ENCODE measurements at places on chromosomes 7 and 10.

GRCh38 chr10:69817078-69817581 is 15.4 kb downstream of the COL13A1 start:
- DNase-seq: no peak

GRCh38 chr7:4123823-4124222 is 558.3 kb upstream of the FOXK1 start:
- DNase-seq: no peak

DNA sequence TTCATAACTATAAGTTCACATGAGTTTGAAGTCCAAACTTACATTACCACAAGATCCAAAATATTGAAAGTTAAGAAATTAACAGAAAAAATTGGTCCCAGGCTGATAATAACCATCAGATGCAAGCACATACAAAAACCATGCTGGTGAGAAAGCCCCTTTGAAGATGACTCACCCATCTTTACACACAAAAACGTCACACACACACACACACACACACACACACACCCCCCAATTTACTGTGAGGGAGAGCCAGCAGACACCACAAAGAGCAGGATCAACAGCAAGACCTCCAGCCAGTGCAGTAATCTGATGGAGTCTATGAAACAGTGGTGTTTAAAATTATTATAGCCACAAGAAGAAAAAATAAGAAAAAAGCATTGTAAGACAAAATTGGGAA is 50.1 kb upstream of the DRGX start:
- no peak for DNase-seq

- DNase-seq: no peak
These were observed 21.9 kb upstream of the FOXP2 start for GRCh38 chr7:114392686-114393085.

GRCh38 chr10:44395902-44396670 is 11.2 kb upstream of the CXCL12 start:
- DNase-seq: no peak

DNA sequence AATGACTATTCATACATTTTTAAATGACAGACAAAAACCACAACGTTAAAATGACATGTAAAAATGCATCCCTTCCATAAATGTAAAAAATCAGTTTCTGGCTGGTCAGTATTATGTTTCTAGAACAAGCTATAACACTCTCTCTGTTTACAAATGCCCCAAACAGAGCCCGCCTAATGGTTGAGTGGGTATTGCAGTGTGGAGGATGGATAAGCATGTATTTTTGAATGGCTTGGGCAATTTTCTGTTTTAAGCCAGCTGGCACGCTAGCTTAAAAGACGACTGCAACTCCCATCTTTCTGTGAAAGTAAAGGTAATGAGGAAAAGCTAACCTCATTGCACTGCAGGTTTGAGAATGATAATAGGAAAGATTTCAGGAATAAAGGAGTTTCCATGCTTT is 430.7 kb downstream of the PARD3 start:
- no peak for DNase-seq

DNA sequence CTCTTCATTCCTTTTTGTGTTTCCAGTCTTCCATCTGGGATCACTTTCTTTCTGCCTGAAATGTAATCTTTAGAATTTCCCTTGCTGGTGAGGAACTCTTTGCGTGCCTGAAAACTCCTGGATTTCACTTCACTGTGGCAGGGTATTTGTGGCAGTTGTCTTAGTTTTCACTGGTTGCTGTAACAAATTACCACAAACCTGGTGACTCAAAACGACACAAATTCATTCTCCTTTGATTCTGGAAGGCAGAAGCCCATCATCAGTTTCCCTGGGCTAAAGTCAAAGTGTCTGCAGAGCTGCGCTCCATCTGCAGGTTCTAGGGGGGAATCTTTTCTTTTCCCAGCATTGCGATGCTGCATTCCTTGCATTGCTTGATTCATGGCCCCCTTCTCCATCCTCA is 109.3 kb downstream of the RBM20 start:
- no peak for DNase-seq

GRCh38 chr10:69100136-69100872 is 12.4 kb downstream of the SRGN start:
- DNase-seq: no peak

DNA sequence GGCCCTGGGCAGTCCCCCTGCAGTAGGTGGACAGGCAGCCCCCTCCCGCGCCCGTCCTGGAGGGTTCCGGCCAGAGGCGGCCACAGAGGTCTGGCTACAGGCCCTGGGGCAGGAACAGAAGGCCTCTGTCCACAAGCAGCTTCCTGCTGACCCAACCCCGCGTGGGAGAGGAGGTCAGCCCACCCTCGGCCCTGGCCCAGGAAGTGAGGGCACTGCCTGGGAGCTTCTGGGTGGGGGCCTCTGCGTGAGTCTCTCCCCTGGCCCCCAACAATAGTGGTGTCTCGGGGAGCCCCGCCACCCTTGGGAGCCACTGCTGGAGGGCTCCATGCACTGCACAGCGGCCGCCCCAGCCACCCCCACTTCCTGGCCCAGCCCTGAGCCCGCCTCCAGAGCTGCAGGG is 4.7 kb downstream of the MICALL2 start:
- DNase-seq: no peak

DNA sequence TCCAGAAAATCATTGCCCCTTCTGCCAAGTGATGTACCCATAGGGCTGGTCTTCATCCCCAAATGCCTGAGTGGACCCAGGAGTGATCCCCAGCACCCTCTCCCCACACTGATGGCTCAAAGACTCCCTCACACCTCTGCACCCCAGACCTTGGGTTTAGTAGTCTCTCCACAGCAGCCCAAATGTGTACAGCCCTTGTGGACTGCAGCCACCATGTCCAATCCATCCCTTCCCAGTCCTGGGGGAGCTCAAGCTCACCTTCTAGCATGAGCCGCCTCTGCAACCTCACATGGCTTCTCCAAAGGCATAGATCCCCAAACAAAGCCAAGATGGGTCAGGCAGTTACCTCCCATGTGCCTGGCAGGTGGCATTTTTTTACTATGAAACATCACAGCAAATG is 50.1 kb downstream of the PRLHR start:
- DNase-seq: no peak

DNA sequence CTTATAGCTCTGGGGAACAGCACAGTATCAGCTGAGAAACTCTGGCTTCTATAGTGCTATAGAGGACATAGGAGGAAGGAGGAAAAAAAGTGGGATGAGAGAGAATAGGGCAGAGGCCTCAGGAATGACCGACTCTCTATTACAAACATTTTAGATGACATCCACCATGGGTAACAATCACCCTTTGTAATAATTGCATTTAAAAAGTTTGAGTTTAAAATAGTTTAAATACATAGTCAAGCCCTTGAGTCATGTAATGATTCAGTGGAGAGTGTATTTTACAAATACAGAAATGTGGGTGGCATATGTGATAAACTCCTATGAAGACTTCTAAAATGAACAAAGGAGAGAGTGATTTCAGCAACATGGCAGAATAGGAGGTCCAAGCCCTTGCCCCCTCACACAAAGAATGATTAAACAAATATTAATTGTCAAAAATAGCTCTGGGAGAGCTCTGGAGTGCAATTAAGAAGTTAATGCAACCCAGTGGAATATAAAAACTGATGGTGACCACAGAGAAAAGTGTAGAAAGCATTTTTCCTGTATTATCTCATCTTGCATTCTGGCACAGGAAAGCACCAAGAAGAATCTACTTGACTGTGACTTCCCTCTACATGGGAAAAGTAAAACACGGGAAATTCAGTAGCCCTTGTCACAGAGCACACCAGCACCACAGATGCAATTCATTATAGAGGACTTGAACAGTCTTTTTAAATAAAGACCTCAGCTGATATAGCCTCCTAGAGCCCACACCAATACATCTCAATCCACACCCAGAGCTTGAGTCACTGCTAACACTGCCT is 569.0 kb upstream of the SORCS1 start:
- DNase-seq: no peak

DNA sequence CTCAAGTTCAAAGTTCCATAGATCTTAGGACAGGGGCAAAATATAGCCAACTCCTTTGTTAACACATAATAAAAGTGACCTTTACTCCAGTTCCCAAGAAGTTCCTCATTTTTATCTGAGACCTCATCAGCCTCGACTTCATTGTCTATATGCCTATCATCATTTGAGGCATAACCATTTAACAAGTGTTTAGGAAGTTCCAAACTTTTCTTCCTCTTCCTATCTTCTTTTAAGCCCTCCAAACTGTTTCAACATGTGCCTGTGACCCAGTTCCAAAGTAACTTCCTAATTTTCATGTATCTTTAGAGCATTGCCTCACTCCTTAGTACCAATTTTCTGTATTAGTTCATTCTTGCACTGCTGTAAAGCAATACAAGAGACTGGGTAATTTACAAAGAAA is 569.1 kb downstream of the ANKRD7 start:
- DNase-seq: no peak

DNA sequence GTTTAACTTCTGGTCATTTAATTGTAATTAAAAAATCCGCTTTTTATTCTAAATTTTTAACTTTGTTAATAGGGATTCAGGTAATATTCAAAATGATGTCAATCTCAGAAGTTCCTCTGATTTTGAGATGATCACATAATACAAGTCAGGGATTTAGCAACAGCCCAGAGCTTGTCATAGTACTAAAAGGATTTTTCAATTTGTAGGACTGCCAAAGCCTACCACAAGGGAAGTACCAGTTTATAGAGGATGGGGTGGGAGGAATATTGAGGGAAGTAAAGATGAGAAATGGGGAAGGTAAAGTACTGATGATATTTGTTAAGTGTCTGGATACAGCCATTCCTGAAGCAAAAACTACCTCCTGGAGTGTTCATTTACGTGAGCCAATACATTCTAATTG is 278.2 kb upstream of the TEX47 start:
- no peak for DNase-seq

DNA sequence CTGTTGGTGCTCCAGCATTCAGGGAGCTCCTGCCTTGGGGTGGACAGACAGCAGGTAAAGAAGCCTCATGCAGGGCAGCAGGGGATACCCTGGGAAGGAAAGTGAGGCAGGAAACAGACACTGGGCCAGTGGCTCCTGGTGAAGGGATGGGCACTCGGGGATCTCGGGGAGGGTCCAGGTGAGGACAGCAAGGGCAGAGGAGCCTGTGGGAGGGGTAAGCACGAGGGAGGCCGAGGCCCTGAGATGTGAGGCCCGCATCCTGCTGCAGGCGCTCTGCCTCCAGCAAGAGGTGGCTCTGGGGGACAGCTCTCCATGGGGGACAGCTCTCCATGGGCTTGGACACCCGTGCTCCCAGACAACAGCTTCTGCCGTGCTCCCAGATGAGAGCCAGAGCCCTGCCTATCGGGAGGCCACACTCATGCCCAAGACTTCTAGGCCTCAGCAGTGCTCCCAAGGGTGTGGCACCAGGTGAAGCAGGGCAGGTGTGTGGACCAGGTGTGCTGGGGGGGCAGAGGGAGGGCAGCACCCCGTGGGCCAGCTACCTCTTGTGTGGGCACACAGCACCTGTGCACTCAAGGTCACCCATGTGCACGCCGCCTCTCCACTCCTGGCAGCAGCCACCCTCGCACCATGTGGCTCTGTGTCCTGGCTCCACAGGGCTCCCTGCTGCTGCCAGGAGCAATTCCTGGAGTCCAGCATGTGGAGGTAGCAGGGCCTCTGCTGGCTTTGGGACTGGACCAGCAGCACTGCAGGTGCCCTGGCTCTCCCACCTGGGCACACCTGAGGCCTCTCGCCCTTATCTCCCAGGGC is 93.6 kb upstream of the INSIG1 start:
- DNase-seq: no peak

DNA sequence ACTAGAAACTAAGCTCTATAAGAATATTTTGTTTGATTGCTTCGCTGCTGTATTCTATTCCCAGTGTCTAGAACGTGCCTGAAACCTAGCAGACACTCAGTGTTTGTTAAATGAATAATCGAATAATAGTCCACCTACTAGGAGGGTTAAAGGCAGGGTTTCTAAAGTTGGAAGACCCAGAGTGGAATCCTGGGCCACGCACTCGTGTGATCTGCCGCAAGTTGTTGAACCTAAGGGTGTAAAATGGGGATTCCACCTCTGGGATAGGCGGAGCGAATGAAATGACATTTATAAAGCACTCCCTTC is 702 bp upstream of the AGFG2 start:
- no peak for DNase-seq

GRCh38 chr10:126634347-126634746 is 36.1 kb downstream of the C10orf90 start:
- no peak for DNase-seq

GRCh38 chr10:98929709-98930108 is 305.9 kb downstream of the HPSE2 start:
- no peak for DNase-seq

DNA sequence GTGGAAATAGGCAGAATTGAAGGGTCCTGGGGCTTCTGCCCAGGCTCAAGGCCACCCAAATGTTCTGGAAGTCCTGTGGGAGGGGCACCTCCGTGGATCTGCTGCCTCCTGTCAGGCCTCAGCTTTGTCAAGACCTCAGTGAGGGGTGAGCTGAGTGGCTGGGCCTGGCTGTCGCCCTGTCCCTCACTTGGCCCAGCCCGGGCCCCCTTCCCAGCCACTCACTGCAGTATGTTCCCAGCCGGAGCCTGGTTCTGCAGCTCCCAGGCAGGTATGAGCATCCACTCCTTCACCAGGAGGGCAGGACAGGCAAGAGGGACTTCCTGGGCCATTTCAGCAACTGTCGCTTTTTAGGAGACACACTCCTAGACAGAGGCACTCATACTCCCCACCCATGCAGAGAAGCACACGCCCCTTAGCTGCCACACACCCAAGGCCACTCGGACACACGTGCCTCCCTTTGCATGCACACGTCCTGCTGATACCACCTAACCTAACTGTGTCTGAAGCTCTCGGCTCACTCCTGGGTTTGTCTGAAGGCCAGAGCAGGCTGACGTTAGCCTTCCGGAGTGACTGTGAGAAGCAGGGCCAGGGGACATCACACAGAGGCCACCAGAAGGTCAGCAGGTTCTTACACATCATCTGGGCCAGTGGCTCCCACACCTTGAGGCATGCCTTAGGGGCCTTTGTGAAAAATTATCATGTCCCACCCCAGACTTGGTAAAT is 72.2 kb upstream of the COL13A1 start:
- DNase-seq: no peak

- DNase-seq: no peak
These were observed 111.8 kb downstream of the MYL10 start for GRCh38 chr7:101517304-101517703.

DNA sequence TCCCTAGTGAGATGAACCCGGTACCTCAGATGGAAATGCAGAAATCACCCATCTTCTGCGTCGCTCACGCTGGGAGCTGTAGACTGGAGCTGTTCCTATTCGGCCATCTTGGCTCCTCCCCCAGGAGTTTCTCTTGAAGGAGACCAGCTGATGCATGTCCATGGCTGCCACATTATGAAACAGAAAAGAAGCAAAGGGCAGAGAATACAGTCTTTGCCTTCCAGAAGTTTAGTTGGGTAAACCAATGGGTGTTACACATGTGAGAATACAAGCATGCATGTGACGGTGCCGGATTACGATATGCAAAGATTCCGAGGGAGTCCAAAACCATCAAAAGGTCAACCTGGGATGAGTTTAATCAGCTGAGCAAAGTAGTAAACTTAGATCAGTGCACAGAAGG is 151.6 kb downstream of the SEM1 start:
- no peak for DNase-seq

DNA sequence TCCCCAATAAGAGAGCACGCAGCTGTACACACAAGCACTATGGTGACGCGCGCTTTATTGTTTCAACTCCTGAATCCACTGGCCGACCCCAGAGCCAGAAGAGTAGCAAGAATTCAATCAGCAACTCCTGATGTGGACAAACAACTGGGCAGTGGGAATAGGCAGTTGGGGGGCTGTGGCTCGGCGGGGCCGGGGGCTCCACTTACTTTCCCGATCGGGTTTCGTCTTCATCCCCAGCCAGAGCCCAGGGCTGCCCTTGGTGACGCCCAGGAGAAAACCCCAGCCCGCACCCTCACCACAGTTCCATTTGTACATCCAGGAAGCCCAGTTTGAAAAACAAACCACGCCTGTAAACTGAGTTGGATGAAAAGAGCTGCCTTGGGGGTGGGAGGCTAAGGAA is 38.7 kb downstream of the DAGLB start:
- no peak for DNase-seq

Data from HuH-7 (cell line).